ENCODE measurements at places on chromosomes 5 and 9.

DNA sequence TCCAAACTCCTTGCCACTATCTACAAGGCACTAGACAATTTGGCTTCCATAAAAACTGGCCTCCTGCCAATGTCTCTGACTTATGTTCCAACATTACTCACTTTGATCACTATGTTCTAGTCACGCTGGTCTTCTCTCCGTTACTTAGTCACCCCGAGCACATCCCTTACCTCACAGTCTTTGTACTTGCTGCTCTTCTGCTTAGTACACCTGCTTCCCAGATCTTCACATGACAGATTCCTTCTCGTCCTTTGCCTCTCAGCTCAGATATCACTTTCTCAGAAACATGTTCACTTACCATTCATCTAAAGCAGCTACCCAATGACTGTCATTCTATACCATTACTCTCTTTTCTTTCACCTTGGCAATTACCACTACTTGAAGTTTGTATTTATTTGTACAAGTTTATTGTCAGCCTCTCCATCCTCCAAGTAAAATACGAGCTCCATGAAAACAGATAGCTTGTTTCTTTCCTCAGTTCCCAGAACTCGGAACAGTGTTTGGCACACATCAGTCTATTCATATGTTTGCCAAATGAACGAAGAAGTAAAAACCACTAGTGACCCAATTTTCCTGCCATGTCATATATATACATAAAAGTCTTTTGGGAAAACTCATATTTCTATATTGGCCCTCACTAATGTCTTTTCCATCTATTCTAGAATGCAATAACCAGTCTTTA, 5.9 kb upstream of the SLC22A5 start:
- DNase-seq, result peak; percentile 88

GRCh38 chr9:35771943-35772342, 17.9 kb upstream of the MSMP start:
- DNase-seq, result no peak

- no peak for DNase-seq
These were observed 4.9 kb upstream of the AIF1L start for GRCh38 chr9:131091352-131091992.

DNA sequence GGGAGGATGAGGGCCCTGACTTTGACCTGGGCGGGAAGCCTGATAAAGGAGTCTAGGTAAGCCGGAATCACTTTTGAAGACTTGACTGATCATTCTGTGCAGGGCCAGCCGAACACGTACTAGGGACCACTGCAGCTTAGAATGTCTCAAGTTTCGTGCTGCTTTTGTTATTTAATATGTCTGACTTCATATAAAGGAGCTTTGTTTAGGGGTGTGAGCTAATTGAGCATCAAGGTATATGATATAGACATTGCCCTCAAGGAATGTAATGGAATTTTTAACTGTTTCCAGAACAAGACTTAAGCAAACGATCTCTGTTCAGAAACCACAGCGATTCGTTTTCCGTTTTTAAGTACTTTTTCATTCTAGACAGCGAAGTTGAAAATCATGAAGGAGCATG, 173.0 kb downstream of the SEMA6A start:
- no peak for DNase-seq

GRCh38 chr5:997711-998110, 10.9 kb upstream of the NKD2 start:
- DNase-seq, result no peak

GRCh38 chr5:81164936-81165335, 68.2 kb upstream of the CKMT2 start:
- no peak for DNase-seq

DNA sequence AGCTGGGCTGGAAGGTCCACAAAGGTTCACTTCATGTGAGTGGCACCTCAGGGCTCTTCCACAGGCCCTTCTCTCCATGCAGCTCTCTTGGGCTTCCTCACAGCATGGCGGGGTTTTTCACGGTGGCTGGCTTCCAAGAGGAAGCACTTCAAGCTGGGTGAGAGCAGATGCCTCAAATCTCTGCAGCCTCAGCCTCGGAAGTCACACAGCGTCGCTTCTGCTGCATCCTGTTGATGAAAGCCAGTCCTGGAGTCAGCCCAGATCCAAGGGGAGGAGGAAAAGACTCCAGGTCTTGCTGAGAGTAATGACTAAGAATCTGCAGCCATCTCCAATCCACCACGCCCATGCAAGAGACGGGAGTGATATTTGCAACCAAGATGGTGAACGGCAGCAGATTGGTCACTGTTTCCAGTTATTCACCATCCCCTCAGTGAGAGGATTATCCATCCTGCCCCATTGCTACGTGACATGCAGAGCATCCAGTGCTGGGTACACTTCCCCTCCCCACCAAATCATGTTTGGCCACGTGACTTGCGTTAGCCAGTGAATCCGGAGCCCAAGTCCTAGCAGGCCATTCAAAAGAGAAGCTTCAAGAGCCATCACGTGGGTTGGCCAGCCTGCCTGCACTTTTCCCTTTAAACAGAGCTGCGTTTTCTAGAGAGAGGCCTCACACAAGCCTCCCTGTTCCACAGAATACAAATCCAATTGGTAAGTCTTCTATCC, 173.9 kb downstream of the C9orf50 start:
- no peak for DNase-seq

DNA sequence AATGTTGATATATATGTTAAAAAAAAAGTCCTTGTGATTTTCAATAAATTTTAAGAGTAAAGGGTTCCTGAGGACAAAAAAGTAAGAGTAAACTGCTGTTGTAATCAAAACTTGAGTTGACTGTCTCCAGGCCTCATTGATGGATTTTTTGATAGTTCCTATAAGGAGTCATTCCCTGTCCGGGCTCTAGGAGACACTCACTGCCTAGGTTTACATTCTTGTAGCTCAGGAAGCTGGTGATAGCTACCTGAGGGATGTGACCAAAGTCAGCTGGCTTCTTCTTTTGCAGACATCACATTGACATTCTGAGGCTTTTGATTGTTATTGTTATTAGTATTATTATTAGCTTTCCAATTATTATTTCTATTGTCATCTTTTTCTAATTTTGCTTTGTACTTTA, 116.5 kb upstream of the FBXL7 start:
- DNase-seq, result no peak

DNA sequence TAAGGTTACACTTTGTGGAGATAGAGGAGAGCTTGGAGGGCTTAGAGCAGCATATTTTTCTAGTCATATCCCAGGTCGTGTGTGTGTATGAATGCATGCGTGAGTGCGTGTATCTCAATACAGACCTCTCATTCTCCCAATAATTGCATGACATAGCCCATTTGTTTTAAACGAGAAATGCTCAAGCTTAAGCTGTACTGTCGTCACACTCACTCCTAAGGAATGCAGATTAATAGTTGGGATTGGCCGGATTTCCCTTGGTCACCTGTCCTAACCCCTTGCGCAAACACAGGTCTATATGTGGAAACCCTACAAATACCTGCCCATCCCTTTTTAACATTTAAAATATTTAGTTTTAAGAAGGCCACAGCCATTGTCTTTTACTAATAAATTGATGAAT, 165.8 kb downstream of the SEMA5A start:
- DNase-seq, result no peak

DNA sequence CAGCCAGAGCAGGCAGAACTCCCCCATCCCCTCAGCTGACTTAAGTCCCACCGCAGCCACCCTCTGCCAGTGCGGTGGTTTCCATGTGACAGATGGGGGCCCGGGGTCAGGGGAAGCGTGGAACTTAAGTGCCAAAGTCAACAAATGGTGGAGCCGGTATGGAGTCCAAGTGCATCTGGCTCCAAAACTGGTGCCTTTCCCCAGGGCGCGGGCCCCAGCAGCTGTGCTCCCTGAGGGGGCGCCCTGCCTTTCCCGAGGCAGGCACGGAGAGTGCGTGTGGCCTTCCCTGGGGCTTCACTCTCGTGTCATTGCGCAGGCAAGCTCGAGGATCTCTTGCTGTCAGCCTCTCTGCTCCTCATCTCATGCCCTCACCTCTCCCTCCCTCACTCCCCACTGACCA, 33.8 kb downstream of the SLC46A2 start:
- no peak for DNase-seq

- DNase-seq, result no peak
These were observed 320.9 kb downstream of the IRX2 start for GRCh38 chr5:2430606-2431005.

- DNase-seq, result no peak
These were observed 447.8 kb upstream of the CD180 start for GRCh38 chr5:67644221-67644920.

All from stromal cell of bone marrow (primary cell).